ENCODE measurements at places on chromosomes 1 and 21. TPM values are rescaled to one million over a fixed set of nuclear protein-coding genes. Genes with fewer than 3 reads are reported as not detected.

Gene KCNE2
- total RNA-seq, result not detected

Gene SELENON
- total RNA-seq, result 39.0 TPM

Gene CFHR3
- not detected for total RNA-seq

Gene CASZ1
- total RNA-seq, result 39.1 TPM

Gene PLD5
- 0.98 TPM for total RNA-seq

Gene MRPL24
- 63.8 TPM for total RNA-seq

DNA sequence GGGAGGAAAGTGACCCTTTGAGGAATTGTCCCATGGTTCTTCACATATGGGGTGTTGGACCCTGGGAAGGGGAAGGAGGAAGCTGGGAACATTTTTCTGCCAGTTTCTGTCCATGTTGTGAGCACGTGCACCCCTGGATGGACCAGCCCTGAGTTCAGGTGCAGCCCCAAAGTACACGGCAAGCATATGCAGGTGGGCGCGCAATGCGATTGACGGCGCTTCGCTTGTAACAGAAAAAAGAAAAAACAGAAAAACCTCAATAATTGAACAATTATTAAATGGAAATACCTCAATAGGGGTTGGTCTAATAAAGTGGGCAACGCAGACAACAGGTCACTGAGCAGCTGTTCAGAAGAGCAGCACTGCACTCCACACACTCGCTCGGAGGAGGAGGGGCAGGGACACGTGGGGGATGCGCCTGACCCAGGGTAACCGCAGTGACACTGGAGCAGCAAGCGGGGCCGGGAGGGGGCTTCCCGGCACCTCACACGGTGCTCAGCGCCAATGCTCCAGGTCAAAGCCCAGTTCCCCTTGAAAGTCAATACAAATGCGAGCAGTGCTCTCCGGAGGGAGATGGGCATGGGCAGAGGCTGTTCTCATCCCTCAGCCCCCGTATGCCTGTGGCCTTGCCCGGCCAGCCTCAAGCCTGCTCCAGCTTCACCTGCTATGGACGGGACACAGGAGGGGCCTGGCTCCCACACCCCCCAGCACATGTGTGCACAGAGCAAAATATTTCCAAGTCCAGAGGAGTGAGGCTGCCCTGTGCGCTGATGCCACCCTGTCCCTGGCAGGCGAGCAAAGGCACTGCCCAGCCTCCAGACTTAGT lies 6.6 kb upstream of the ACTRT2 start:
- peak; percentile 3 for DNase-seq

GRCh38 chr1:61140778-61141177 lies 58.4 kb downstream of the NFIA start:
- no peak for DNase-seq

DNA sequence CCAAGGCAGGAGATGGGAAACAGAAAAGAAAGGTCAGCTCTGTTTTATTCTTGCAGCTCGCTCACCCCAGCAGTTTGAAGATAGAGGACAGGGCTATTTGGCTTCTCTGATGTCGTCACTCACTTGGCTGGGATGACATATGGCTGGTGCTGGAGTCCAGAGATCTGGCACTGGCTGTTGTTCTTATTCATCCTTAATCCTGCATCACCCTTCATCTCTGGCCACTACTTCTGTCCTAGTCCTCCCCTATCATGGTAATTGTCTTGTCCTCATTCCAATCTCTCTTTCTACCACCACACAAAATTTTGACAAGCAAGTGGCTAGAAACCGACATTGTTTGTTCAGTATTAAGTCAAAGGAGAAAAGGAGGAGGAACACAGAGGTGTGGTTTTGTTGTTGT lies 103.8 kb upstream of the PDE4B start:
- DNase-seq, result no peak

DNA sequence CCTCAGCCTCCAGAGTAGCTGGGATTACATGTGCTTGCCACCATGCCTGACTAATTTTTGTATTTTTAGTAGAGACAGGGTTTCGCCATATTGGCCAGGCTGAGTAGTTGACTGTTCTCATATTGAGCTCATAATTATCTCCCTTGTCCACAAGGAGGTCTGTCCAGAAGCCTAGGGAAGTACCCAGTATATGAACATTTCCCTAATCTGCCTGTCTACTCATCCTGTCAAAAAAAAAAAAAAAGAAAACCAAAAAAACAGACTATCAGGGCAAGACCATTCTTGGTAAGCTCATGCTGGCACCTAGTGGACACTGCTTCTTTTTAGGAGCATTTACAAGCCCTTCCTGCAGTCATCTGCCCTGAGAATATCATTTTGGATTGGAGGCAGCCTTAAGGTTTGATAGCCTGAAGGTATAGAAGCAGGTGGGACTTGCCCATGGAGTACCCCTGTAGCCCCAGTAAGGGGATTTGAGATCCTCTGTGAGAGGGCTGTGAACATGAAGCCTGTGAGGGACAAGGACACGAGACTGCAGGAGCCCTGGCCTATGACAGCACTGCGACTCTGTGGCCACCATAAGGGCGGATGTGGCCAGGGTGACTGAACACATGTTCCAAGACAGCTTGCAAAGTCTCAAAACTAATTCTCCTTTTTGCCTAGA lies 10.8 kb upstream of the DUSP12 start:
- no peak for DNase-seq

GRCh38 chr1:89546082-89546889 lies 21.7 kb downstream of the LRRC8B start:
- DNase-seq, result no peak

GRCh38 chr1:180510882-180511281 lies 8.5 kb upstream of the ACBD6 start:
- no peak for DNase-seq

DNA sequence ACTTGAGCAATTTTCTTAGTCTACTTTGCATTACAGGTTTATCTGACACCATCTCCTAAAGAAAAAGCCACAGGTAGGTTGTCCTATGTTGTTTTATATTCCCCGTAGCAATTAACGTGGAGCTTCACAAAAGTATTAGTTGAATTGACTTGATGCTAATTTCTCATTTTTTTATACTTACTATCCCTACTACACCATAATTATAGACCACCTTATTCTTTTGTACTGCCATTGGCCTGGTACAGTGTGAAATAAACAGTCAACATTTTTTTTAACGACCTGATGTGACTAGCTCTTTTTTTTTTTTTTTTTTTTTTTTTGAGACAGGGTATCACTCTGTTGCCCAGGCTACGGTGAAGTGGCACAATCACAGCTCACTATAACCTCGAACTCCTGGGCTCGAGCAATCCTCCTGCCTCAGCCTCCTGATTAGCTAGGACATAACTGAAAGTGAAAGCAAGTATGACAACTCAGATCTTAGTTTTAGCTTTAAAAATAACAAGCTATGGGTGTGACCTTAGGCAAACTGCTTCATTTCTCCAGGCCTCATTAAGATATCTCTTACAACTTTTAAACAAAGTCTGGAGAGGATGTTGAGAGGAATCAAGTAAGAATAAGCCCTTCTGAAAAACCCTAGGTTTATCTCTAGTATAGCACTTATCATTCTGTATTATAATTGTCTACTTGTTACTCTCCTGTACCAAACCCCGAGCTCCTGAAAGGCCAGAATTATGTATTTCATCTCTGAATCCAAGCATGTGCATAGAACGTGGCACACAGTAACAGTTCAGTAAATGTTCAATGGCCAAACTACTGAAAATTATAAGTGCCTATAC lies 49.5 kb downstream of the LUZP1 start:
- no peak for DNase-seq

- no peak for DNase-seq
These were observed 22.3 kb downstream of the DHRS3 start for GRCh38 chr1:12595757-12596006.

GRCh38 chr1:3007298-3008147 lies 13.7 kb upstream of the ACTRT2 start:
- peak; percentile 19 for DNase-seq

DNA sequence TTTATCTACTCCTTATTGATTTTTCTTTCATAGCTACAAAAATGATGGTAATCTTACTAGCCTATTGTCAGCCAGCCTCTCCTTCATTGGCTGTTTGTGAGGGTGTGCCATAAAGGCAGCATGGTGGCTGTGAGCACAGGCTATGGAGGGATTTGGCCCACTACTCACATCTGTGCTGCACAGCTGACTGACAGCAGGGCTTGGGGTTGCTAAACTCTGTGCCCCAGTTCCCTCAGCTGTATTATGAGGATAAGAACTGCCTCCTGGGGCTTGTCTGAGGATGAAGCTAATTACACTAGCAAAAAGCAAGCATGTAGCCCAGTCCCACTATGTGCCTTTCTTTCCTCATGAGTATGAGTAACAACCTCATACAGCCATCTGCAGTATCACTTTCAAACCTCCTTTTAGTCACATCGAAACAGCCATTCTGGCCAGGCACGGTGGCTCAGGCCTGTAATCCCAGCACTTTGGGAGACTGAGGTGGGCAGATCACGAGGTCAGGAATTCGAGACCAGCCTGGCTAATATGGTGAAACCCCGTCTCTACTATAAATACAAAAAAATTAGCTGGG lies 66.2 kb downstream of the COQ8A start:
- DNase-seq, result no peak

- DNase-seq, result no peak
These were observed 13.0 kb downstream of the RCC1 start for GRCh38 chr1:28518745-28519341.

DNA sequence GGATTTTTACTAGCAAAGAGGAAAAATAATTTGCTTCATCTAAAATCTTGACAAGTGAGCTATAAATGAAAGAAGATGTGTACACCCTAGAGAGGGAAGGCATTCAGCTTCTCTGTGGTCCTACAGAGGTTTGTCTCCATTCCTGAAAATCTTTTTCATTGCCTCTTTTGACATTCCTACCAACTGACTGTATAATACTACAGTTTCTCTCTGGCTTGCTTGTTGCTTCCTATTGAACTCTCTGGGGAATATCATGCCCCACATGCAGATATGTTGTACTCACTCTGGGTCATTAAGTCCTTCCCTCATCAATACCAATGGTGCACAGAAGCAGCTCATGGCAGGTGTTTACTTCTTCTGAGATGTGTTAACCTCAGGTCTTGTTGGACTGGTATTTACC lies 371.2 kb upstream of the PLXNA2 start:
- DNase-seq, result no peak

DNA sequence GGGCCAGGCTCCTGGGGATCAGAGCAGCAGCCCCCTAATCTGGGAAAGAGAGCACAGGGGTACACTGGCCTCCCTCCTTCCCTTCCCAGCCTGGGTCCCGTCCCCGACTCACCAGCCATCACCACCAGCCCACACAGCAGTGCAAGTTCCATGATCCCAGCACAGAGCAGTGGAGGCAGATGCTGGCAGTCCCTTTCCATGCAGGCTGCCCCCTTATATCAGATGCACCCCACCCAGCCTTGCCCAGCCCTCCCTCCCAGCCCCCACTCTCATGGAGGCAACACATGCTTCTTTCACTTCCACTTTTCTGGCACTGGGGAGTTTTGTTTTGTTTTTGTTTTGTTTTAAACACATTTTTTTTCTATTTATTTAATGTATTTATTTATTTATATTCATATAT lies at the start of gene PLA2G2D:
Gene PLA2G2D (minus strand): TSS at position 190 of the 400 bp plus-strand sequence. CDS start 38 bp downstream, at position 152.
- no peak for DNase-seq

- no peak for DNase-seq
These were observed 254.2 kb downstream of the PAPPA2 start for GRCh38 chr1:176717066-176717750.

GRCh38 chr1:162357681-162358266 lies 18.9 kb downstream of the SPATA46 start:
- no peak for DNase-seq

DNA sequence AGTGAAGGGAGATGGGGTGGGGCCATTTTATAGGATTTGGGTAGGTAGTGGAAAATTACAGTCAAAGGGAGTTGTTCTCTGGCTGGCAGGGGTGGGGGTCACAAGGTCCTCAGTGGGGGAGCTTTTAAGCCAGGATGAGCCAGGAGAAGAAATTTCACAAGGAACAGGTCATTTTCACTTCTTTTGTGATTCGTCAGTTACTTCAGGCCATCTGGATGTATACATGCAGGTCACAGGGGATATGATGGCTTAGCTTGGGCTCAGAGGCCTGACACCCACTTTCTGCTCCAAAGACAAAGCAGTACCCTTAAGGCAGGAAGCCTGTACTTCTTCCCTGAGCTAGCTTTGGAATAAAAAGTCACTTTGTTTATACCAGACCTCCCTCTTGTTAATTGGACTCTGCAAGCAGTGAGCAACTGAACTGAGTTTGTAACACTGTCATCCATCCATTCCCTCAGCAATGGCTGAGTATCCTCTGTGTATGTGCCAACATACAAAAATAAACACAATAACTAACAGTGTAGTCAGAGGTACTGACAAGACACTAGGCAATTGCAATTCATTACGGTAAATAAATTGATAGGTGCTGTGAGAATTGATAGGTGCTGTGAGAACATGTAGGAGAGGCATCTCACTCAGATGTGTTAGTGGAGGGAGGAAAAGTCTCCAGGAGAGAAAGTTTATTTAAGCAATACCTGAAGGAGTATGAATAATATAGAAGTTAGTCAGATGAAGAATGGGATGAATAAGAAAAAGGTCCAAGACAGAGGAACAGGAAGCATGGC lies 14.7 kb upstream of the RGS2 start:
- DNase-seq, result no peak

GRCh38 chr1:223765719-223766340 lies 53.5 kb downstream of the CAPN2 start:
- no peak for DNase-seq

DNA sequence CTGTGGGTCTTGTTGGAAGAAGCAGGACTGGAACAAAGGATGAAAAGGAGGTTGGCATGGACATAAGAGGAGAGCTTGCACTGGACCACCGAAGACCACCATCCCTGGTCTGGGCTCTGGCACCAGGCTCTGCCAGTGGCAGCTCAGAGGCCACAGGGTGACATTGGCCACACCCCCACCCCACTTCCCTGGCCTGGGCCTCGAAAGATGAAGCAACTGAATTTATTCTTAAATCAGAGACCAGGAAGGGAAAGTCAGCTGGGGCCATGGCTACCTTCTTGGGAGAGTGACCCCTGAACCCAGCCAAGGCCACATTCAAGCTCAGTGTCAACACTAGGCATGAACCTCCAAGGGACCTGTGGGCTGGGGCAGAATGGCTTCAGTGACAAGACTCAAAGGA lies 4.0 kb downstream of the KLHDC7A start:
- DNase-seq, result no peak

DNA sequence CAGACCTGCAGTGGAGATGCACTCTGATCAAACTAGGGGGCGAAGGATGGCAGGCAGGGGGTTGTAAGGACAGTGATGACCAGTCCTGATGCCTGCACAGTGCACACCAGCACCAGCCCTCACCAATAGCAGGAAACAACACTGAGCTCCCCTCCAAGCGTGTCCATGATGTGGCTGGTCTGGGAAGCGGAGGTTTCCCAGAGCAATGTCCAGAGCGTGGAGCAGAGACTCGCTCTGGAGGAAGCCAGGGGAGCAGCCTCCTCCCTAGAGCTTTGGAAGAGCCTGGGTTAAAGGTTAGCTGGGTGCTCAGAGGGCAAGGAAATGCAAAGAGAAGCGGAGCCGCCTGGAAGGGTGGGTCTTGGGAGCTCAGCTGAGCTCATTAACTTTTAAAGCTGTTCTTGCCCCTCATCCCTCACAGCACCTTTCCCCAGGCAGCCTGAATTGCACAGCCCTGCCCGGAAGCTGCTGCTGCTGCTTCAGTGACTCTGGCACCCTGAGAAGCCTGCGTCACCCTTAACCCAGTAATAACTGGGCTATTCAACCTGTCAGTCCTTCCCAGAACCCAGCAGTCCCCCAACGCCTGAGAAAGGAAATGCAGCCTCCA lies 162.2 kb upstream of the RAB4A start:
- DNase-seq, result no peak

- no peak for DNase-seq
These were observed 63.2 kb downstream of the KIF26B start for GRCh38 chr1:245217853-245218608.

Data from breast epithelium (tissue), 4 donors.